ENCODE measurements at places on chromosomes 7 and 10.
A peak's percentile ranks its signal among the peaks of the same experiment; 100 is the strongest.

- DNase-seq, result no peak
These were observed 83.4 kb downstream of the ZRANB1 start for GRCh38 chr10:125025341-125025740.

DNA sequence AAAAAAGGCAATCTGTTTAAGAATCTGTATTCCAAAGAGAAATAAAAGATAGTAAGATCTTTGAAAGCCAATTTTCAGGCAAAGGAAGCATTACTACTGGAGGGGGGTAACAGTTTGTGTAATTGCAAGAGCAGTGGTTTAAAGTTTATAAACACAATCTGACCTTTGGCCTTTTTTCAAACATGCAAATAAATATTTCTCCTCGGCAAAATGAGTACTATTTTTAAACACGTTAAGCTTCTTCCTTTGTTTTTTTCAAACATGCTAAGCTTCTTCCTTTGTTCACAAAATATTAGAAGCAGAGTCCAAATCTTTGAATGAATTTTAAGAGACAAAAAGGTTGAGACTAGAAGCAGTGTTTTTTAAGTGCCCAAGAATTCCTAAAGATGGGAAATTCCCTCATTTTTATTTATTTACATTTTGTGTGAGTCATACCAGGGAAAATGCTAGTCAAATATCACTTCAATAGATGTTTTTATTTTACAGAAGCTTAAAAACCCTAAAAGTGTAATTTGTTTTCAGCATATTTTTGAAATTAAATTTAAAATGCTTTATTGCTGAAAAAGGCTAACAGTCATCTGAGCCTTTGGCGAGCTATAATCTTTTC, 229.3 kb downstream of the GPR37 start:
- peak; percentile 37 for DNase-seq

DNA sequence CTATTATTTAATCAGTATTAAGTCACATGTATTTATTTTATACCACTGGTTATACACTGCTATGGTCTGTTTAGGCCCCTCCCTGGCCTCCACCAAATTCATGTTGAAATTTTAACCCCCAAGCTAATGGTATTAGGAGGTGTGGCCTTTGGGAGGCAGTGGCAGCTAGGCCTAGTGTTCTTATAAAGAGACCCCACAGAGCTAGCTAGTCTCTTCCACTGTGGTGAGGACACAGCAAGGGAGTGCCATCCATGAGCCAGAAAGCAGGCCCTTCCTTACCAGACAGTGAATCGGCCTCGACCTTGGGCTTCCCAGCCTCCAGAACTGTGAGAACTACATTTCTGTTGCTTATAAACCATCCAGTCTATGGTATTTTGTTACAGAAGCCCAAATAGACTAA, 28.7 kb downstream of the RBM48 start:
- no peak for DNase-seq

- DNase-seq, result no peak
These were observed 24.8 kb upstream of the SFMBT2 start for GRCh38 chr10:7435674-7436073.

GRCh38 chr7:106720641-106721040, 59.7 kb upstream of the CCDC71L start:
- no peak for DNase-seq

GRCh38 chr10:5643346-5644067, 22.9 kb downstream of the ASB13 start:
- DNase-seq, result peak; percentile 19

GRCh38 chr7:82729172-82730030, 285.8 kb upstream of the CACNA2D1 start:
- peak; percentile 33 for DNase-seq

DNA sequence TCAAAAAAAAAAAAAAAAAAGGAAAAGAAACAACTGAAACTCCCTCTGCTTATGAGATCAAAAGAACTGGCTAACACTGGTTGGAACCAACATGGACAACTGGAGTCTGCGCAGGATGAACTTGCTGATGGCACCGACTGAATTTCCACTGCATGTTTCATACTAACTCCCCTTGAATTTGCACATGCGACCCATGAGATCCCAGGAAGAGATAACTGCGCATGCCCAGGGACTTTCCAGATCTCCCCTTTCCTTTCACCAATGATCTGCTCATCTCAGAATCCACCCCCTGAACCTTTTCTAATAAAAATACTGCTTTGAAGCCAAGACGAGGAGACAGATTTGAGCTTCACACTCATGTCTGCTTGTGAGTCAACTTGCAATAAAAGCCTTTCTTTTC, 20.7 kb downstream of the LBX1 start:
- DNase-seq, result no peak

DNA sequence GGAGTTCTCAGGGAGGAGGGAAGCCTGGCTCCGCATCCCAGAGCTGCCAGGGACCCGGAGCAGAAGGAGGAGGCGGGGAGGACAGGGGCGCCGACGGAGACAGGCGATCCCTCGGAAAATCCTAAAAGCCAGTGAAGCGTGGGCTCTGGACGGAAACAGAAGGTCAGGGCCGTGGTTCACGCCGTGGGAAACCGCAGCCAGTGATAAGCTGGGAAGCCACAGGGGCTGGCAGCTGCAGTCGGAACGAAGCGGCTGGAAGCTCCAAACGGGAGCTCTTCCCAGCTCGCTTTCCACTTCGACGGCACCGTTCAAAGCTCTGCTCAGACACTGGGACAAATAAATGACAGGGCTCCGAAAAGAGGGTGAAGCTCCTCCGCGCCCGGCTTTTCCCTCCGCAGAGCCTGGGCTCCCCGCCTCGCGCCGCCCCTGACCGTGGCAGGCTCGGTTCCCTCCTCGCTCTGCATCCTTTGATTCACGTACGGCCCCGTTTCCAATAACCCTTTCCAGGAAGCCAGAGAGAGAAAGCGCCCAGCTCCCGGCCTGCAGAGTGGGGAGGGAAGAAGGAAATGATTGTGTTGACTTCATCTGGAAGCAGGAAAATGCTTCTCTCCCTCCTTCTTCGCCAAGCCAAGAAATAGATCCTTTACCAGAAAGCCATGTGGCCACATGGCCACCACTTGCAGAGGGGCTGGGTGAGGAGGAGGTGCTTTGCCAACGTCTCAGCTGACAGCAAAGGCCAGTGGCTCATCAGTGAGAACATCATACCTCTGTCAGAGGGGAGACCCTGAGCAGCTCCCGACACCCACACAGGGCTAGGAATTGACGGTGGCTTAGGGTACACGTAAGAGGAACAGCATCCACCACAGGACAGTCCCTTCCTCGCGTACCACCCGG, 57.4 kb downstream of the ADRB1 start:
- peak; percentile 50 for DNase-seq

DNA sequence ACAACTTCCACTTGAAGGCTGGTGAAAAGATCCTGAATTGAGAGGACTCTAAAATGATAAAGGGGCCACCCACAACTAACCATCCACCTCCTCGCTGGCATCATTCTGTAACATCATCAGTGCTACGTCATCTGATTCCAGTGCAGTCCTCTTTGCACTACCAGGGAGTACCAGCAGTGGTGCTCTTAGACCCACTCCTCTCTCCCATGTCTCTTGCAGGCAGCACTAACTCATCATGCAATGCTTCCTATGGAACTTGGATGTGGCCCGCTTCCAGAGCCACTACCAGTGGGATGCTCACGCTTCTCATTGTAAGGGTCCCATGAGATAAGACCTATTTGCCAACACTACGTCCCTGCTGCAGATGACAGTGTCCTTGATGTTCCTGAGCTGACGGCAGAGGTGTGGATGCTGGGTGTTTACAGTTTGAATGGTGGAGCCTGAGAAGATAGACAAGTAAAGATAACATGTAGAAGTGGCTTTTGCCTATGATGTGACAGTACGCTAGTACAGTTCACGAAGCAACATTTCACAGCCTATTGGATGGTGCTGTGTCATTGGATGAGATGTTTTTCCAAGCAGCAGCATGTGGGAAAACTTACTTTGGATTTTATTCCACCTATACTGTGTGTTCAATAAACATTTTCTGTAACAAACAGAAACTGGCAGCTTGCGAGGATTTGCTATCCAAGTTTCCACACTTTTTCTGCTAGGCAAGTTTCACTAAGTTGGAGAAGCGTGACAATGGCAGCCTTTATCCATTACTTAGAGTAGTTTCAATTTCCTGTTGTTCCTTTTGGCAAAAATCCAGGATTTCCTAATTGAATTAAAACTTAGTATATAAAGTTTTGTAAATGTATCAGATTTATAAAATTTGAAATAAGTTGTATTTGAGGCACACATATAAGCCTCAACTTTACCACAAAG, 35.8 kb upstream of the COBL start:
- DNase-seq, result no peak

GRCh38 chr10:84783386-84783785, 455.0 kb downstream of the CCSER2 start:
- DNase-seq, result no peak

- DNase-seq, result peak; percentile 4
These were observed 19.7 kb downstream of the UBE3C start for GRCh38 chr7:157158400-157158799.

- DNase-seq, result no peak
These were observed 294.1 kb downstream of the GLRX3 start for GRCh38 chr10:130430291-130430690.

- peak; percentile 91 for DNase-seq
These were observed 31.6 kb downstream of the OGDH start for GRCh38 chr7:44637788-44638594.

- DNase-seq, result no peak
These were observed 52.3 kb upstream of the GJD4 start for GRCh38 chr10:35552650-35553342.

DNA sequence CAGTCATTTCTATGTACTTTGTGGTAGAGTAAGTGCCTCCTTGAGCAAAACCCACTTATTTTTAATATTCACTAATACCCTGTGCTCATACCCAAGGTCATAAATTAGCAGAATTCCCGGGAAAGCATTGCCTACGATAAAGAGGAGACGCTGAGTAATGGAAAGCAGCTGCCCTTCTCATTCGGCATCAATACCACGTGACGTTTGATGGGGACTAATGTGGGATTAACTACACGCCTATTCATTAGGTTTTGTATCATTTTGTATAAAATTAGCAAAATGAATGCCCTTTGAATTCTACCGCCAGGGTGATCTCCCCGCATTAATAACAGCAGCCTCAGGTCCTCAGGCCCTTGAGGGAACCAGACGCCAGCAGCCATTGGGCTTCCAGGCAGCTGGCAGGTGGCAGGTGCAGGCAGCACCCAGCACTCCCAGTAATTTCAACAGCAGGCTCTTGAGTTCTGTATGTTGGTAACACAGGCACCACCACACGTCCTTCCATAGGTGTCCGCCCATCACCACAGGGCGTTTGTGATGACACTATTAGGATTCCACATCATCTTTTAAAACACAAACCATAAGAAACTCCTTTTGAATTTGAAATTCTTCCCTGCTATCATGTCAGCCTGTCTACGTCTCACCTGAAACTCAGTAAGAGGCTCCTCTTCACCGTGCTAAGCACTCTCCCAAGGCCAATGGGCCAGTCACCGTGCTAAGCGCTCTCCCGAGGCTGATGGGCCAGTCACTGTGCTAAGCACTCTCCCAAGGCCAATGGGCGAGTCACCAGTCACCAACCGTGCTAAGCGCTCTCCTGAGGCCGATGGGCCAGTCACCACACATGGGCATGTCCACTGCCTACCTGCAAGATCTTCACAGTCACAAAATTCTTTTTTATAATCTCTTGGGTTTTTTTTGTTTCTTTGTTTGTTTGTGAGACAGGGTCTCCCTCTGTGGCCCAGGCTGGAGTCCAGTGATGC, 509.4 kb downstream of the PTPRN2 start:
- no peak for DNase-seq

DNA sequence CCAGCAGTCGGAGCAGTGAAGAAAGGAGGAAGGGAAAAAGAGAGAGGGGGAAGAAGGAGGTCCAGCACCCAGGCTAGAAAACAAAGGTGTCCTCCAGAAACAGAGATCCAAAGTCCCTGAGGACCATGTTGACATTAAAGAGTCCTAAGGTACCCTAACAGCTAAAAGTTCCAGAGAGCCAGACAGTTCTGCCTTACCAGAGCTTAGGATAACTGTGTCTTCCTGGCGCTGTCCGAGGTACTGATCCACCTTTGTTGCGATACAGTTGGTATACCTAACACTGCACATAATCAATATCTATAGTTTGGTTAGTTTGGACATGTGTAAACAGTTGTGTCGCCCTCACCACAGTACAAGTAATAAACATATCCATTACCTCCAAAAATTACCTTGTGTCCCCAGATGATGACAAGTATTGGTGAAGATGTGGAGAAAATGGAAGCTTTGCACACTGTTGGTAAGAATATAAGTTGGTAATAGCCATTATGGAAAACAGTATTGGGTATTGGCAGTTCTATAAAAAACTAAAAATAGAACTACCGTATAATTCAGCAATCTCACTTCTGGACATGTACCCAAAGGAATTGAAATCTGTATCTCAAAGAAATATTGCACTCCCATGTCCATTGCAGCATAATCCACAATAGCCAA, 59.8 kb downstream of the GRID1 start:
- peak; percentile 39 for DNase-seq

DNA sequence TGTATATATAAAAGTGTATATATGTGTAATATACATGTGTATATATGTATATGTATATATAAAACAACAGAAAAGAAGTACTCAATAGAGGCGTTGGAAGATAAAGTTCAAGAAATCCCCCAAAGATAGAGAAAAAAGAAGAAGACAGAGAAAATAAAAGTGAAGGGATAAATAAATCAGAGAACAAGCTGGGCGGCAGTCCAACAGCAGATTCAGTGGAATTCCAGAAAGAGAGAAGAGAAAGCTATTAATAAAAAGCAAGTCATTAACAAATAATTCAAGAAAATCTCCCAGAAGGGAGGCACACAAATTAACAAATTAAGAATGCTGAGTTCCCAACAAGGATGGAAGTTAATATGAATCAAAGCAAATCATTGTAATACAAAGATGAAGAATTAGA, 59.3 kb upstream of the RNF148 start:
- no peak for DNase-seq

DNA sequence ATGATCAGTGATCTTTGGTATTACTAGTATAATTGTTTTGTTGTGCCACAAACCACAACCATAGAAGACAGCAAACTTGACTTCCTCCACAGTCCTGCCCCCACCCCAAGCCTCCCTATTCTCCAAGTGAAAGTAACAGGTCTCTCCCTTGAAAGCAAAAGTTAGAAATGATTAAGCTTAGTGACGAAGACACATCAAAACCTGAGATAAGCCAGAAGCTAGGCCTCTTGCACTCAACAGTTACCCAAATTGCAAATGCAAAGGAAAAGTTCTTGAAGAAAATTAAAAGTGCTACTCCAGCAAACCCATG, 7.5 kb downstream of the SAR1A start:
- no peak for DNase-seq

DNA sequence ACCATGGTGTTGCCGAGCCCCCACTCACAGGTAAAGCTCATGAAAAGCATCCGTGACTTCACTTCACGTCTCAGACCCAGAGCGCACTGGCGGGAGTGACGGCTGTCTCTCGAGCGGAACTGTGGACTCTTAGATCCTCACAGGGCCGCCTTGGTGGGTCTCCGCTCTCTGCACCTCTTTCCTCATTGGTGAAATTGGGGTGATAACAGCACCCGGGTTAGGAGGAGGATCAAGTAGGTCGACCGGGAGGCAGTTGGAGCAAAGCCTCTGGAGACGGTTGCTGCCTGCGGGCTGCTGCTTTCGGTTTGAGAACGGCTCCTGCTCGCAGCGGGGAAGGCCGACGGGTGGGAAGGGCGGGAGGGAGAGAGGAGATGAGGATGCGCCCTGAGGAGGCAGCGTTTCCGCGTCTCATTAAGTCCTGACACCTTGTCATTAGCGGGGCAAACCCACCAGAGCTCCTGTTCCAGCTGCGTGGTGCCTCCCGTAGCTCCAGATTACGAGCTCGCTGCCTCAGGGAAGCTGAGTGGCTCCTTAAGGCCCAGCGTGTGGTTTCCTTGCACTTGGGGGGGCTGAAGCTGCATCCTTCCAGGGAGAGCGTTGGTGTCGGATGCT, 51.9 kb upstream of the CFAP46 start:
- DNase-seq, result peak; percentile 44

- no peak for DNase-seq
These were observed 7.3 kb upstream of the TAF3 start for GRCh38 chr10:7811000-7811399.

Data from EH (cell line).